ENCODE measurements at places on chromosomes 4 and X.

- no peak for DNase-seq
Measured at GRCh38 chrX:25873196-25873595, 264.9 kb upstream of the MAGEB18 start.

DNA sequence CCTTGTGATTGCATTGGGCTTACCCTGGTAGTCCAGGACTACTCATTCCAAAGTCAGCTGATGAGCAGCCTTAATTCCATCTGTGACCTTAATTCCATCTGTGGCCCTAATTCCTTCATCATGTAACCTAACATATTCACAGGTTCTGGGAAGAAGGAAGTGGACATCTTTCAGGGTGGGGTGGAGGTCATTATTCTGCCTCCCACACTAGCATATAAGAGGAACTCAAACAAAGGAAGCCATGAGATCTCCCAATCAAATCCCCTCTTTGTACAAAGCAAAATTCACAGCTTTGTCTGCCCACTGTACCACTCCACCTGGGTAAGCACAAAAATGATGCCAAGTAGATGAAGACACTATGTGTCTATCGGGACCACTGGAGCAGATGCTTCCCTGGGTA is 87.3 kb downstream of the SLC2A9 start:
- DNase-seq: no peak

GRCh38 chrX:80489166-80489565 is 68.9 kb downstream of the TENT5D start:
- DNase-seq: no peak

DNA sequence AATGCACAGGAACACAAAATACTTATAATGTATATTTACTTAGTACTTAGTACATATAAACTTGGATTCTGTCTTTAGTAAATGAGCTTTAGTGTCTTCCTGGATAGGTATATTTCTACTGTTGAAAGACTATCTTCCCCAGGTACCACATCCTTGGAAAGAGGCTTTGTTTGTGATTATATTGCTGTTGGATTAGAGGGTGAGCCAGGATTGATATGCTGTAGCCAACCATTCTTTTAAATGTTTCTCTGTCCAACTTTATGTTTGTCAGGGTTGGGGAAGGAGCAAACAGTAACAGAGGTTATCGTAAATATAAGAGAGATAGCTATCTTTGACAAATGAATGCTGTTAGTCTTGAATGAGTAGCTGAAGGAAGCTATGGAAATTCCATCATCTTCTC is 213.2 kb downstream of the SPRY1 start:
- DNase-seq: no peak

- no peak for DNase-seq
Measured at GRCh38 chr4:13990596-13991589, 363.4 kb upstream of the BOD1L1 start.

- no peak for DNase-seq
Measured at GRCh38 chr4:7335344-7336066, 99.2 kb downstream of the PSAPL1 start.

GRCh38 chr4:144411700-144412099 is 234.3 kb upstream of the HHIP start:
- no peak for DNase-seq

DNA sequence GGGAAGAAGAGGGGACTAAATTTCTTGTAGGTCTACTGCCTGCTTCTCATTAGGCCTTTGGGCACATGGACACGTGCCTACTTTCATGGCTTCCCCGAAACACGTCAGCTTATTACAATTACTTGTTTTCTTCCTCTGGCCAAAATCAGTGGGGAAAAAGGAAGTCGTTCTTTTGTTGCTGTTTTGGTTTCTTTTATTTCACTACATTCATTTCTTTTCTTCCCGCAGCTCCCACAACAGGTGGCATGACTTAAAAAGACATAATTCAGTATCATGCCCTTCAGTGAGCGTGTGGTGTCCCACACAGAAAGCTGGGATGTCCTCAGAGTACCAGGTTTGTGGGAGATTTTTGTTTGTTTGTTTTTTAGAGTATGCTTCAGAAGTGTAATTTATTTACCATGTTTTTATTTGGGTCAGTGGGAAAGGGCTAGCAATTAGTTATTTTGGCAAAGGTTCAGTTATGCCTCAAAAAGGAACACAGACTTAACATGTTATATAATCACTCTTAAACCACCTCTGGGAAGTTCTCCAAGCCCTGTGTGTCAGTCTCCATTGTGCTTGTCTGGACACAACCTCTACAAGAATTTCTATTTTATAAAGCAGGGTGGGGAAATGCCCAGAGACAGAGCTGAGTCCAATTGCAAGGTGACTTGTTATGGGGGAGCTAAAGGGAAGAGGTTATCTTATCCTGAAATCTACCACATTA is 44.2 kb upstream of the SPRY1 start:
- DNase-seq: no peak

DNA sequence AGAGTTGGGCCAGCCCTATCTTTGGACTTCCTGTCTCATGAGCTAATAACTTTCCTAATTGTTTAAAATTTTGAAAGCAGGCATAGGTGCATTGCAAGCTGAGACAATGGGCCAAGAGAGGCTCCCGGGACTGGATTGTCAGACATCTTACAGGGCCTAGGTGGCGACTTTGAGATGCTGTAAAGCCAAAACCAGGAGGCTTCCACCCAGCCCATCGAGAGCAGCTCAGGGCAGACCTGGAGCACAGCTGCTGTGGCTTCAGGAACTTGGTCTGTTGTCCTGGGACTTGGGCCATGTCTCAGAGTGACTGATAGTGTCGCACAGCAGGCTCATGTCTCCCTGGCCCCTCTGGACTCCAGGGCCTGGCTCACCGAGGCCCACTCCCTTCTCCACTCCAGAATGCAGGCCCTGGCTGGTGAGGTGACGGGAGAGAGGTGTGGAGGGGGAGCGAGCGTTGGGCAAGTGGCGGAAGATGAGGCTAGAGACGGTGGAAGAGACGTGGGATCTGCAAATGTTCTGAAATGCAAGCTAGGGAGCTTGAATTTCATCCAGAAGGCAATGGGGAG is 24.1 kb upstream of the MTM1 start:
- DNase-seq: no peak

DNA sequence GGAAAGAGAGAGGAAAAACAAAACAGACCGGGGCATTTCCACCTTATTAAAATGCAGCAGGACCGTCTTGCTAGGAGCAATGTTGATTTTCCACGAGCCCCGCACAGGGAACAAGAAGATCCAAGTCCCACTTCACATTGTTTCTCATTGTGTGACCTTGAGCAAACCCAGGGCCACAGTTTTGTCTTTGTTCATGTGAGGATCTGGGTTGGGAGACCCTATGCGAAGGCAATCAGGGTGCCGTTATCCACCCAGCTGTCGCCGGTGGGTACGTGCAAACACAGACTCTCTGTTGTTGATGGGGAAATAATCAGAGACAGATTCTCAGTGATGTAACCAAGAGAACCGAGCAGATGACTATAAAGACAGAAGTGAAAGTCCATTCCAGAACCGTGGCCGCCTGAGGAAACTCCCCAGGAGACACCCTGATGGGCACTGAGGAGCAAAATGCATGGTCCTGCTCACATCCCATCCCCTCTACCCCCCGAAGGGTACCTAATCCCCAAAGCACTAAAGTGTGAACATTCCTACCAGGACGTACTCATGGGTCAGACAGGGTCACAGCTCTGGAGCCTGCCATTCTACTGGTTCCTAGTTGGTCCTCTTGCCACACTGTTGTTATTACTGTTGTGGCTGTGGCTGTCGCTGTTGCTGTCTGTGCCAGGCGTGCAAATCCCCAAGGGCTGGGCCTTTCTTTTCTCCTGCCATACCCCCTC is 102.7 kb upstream of the RBPJ start:
- no peak for DNase-seq

GRCh38 chr4:38902695-38903094 is 35.1 kb downstream of the FAM114A1 start:
- DNase-seq: no peak

DNA sequence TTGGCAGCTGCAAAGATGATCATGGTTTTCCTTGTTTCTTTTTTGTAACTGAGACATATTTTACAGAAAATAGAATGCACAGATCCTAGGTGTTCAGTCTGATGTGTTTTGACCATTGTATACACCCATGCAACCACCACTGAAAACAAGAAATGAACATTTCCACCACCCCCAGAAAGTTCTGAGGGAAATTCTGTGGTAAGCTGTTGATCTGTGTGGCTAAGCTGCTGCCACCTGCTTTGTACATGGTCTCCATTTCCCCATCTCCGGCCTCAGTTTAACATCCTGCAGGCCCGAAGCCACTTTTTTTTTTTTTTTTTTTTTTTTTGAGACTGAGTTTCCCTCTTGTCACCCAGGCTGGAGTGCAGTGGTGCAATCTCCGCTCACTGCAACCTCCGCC is 65.3 kb downstream of the NYX start:
- DNase-seq: no peak

DNA sequence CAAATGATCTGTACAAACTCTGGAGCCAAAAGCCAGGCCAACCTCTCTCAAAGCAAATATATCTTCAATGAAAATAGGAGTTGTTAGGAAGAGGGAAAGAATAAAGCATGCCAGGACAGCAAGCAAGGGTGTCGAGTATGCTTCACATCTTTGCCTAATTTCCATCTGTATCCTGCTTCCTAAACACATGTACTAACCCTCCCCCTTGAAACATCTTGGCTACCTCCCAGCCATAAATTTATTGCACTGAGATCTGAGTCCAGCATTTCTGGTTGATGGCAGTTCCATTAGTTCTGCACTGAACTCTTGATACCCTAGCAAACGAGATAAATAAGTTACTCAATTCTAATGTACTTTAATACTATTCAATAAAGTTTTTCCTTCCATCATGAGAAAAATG is 430.5 kb upstream of the TRAM1L1 start:
- DNase-seq: no peak

DNA sequence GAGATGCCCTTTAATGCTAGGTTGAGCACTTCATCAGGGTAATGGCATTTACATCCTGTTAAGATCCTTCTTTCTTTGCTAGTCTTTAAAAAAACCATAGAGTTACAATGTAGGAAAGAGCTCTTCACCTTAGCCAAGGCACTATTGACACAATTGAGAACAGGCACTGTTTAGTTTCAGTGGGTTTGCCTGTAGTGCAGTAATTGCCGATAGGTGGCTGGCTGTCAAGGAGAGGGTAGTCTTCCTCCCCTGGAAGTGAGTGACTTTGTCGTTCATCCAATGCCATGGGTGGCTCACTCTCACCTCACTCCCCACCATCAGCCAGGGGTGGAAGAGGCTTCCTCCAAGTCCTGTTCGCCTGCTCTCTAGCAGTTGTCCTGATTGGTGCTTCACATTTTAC is 34.7 kb downstream of the SMS start:
- DNase-seq: no peak

DNA sequence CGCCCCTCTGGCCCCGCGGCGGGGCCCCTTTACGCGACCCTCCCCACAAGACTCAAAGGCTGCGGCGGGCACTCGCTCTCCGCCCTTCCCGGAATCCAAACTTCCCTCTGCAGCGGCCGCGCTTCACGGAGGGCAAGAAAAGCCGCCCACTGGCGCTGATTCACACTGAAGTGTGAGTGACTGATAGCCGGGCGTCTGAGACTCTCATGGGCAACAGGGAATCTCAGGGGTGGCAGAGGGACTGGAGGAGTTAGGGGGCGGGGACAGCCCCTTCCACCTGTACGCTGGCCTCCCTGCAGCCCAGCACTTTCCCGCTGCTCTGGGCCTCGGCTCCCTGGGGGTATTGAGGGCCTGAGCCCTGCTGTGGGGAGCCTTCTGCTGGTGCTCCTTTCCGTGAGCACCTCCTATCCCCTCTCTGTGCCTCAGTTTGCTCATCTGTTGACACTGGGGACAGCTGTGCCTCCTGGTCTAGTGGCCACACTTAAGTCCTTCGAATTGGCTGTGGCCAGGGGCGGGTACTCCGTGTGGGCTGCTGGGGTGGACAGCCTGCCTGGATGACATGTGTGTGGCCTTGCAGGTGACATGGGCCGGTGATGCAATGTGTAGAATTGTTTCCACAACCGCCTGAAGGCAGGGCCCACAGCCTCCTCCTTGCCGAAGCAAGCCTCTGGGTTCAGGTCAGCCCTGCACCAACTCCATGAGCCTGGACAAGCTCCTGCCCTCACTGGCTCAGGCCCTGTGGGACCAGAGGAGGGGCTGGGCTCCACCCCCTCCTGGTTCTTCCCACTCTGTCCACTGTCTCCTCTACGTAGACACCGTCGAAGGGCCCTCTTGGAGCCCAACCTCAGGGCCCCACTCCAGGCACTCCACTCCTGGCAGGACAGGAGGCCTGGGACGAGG is 951 bp downstream of the SH3BP2 start:
- DNase-seq: no peak

DNA sequence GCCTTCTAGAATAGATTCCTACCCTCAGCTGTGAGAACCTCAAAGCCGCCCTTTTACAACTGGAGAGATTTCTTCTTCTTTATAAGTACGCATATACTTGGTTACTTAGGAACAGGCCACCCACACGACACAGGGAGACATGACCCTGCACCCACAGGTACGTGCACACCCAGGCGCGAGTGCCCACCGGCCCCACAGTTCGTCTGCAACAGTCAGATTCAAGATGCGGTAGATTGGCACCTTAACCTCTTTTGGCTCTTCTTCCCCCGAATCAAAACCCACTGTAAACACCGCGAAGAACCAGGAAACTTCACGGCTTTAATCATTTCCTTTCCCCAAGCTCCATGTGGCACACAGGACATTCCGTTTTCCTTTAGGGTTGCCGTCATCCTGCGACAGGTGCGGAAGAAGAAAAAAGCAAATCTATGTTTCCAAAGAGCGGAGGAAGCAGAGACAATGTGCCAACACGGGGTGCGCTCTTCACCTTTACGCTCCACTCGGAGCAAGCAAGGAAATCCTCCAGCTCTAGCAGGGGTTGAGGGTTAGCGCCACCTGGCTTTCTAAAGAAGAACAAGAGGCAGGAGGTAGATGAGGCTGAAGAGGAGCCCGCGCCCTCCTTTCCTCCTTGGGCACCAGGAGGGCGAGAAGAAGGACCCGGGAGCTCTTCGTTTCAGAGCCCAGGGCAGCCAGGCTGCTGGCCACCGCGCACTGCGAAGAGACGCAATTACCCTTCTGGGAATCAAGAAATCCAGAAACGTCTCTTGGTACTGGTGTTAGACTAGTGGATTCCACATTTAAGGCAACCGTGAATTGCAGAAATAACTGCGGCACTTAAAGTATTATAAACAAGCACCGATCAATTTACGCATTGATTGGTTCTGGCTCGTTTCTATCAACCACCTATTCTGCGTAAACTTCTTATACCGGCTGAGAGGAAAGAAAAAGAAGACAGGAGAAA is 35.7 kb downstream of the HAND2 start:
- DNase-seq: peak; percentile 54

GRCh38 chrX:19791562-19791961 is 95.8 kb downstream of the SH3KBP1 start:
- DNase-seq: no peak

GRCh38 chr4:3255611-3256186 is 6.7 kb downstream of the MSANTD1 start:
- no peak for DNase-seq

- DNase-seq: no peak
Measured at GRCh38 chr4:3471886-3472285, 8.8 kb downstream of the DOK7 start.

DNA sequence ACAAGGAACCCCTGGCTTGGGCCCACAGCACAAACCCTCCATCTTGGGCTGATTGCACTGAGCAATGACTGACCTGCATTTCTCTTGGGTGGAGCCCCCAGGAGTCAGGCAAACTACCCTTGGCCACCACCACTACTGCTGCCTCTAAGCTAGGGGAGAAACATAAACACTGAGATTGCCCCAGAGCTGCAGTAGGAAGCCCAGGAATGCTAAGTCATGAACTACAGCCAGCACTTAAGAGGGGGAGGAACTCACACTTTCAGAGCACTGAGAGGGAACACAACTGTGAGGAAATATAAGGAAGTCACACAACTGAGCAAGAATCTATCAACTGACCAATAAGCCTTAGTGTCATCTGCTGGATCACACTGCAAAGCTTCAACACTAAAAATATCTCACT is 111.6 kb upstream of the PPP3CA start:
- no peak for DNase-seq
